H1 (cell line): ENCODE measurements at places on chromosomes 6 and 20. TPM values are rescaled to one million over a fixed set of nuclear protein-coding genes. Genes with fewer than 3 reads are reported as not detected.

The POU5F1 gene
- 2,526 and 2,533 TPM in 2 replicates for total RNA-seq

DNA sequence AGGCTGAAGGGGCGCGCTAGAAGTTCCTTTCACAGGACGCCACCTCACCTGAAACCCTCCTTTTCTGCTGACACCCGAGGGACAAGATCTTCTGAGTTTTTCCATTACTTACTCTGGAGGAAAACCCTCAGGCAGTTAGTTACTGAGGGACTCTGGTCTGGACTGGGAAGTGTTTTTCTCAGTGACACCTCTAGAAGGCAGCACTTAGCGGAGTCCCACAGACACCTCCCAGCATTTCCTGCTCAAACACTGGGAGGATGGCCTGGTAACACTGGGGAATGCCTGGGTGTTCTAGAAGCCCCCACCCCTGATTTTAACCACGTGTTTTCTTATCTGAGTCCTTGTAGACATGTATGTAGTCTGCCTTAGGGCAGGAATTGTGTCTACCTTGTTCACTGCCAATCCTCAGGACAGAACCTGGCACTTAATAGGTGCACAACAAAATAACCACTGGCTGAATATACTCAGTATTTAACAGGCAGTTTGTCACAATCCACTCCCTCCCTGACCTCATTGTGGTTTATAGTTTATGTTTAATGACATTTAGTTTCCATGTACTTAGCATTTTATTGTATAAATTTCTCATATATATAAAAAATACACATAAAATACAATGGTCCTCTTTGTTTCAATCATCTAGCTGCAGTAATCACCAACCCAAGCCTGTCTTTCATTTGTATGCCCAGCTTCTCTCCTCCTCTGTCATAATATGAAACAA lies 4.8 kb downstream of the GSTA3 start:
- peak; percentile 62 for DNase-seq

The TENT5A gene
- 2.9 and 3.1 TPM in 2 replicates for total RNA-seq

DNA sequence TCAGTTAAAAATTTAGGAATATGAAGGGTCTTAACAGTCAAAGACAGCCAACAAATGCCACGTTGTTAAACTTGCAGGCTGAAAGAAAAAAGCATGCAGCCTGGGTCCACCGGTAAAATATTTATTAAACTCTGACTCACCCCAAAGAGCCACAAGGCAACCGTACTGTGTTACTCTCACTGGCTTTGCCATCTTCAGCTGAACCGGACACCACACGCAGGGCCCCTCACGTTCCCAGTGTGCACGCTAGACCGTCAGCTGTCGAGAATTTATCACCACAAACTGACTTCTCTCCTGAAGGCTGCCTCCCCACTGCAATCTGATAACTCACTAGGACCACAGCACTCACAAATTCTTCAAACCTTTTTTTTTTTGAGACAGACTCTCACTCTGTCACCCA lies 30.7 kb downstream of the HUS1B start:
- DNase-seq: no peak

- DNase-seq: no peak
These were observed 42.1 kb downstream of the PHACTR3 start for GRCh38 chr20:59646487-59646886.

- DNase-seq: no peak
These were observed 68.3 kb upstream of the FRMD1 start for GRCh38 chr6:168147205-168147738.

The ANKRD6 gene
- 11.0 and 12.8 TPM in 2 replicates for total RNA-seq

DNA sequence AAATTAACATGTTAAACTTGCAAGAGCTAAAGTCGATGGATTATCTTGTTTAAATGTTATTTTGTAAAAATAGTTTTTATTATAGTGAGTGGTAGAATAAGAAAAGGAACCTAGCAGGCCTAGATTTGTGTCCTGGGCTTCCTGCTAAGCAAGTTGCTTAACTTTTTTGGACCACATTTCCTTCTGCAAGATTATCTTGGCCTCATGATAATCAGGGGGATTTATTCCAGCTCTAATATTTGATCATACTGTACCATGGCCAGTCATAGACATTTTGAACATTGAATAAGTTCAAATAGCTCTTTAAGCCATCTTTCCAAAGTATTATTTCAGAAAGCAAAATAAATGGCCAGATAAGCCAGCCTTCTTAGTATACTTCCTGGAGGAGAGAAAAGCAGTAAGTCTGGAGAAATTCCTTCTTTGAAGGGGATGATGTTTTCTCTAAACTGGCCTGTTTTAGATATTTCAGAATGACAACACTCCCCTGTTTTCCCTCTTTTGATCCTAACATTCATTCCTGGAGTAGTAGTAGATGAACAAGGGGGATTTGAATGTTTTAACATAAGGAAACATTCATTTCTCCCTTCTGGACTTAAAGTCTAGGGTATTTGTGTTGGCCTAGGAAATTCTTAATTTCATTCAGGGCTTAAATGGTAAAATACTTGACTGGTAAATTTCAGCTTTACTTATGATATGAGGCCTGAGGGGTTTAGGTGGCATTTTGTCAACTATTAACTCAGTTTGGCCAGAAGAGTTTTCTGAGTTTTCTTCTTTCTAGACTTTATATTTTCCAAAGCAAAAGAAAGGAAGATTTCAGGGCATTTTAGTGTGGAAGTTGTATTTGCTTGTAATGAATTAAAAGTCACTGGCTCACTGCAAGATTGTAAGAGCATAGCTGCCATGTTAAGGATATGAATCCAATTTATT lies 108.8 kb upstream of the SCGN start:
- no peak for DNase-seq

DNA sequence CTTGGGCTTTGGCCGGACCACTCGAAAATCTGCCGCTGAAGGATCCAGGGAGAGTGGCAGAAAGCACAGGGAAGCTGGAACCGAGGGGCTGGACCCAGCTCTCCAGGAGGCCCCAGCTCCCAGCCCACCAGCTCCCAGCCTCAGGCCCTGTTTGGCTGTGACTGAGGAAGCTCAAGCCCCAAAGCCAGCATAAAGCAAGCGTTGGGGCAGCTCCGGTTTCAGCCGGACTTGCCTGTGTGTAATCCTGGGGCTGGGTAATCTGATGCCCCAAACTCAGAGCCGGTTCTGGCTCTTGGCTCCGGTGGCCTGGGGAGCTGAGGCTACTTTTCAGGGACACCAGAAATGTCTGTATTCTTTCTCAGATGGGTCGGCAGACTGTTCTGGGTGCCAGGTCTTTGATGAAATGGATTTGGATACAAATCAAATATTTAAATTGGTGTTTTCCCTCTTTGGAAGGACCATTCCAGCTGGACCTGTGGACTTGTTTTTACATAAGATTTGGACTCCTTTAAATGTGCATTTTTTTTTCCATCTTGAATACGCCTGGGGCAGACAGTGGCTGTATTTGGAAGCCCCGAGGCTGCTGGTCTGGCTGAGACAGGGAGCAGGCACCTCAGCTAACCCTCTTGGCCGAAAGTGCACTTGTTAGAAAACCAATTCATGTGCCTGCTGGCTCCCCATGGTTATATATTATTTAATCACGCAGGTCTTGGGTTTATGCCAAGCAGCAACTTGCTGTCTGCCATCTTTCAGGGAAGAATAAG lies 29.7 kb downstream of the RPP40 start:
- DNase-seq: peak; percentile 66

DNA sequence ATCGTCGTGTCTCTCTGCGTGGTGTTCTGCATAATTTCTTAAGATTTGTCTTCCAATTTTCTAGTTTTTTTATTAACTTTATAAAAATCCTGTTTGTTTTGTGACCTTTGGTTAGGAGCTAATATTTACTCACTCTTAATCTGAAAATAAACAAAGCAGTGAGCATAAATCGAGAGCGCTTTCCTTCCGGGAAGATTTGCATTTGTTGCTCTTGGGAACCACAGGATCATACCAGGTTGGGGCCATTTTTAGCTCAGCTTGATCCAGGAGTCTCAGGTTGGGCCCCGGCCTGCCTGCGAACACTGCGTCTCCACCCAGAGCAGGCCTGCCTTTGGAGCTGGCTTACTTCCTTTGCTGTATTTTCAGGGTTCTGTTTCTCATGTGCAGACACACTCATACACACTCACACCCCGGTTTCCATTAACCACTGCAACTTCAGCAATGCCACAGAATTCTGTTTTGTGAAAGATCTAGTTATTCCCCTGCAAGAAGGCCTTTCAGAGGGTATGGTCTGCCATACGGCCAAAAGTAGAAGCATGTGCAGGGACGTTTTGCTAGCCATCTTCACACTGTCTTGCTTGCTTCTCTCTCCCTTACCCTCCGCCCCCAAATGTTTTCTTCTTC lies 17.3 kb downstream of the BPHL start:
- DNase-seq: no peak

GRCh38 chr20:34271956-34272355 lies 30.7 kb downstream of the ASIP start:
- no peak for DNase-seq

The APOBEC2 gene
- not detected in 2 replicates for total RNA-seq

- no peak for DNase-seq
These were observed 17.1 kb downstream of the RPRD1B start for GRCh38 chr20:38050686-38051085.

DNA sequence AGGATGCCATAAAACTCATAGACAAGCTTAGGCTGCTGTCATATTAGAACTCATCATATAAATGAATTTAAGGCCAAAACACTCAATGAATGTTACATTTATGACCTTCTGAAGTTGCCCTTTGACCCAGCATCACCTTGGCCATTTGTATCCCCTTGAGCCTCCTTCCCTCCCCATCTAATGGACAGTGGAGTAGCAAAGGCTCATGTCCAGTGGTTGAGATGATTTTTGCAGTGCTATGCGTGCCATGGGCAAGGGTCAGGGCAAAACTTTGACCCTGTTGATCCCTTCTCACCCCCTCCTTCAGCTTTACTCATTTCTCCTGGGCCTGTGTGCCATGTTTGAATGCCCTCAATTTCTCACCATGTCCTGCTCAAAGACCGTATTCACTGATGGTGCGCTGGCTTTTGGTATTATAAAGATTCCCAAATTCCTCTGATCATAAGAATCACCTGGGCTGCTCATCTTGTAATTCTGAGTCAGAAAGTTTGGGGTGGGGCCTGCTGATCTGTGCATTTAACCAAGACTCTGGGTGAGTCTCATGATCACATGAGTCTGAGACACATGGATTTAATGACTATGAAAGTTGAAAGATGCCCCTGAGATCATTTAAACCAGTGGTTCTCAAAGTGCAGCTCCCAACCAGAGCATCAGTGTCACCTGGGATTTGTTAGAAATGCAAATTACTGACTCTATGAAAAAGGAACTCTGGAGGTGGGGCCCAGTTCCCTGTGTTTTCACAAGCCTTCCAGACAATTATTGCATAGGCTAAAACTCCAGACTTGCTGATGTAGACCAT lies 57.5 kb upstream of the IL20RA start:
- no peak for DNase-seq

GRCh38 chr6:148565930-148566663 lies 180.7 kb upstream of the UST start:
- no peak for DNase-seq

GRCh38 chr20:56595746-56596475 lies 33.2 kb upstream of the TFAP2C start:
- DNase-seq: no peak

DNA sequence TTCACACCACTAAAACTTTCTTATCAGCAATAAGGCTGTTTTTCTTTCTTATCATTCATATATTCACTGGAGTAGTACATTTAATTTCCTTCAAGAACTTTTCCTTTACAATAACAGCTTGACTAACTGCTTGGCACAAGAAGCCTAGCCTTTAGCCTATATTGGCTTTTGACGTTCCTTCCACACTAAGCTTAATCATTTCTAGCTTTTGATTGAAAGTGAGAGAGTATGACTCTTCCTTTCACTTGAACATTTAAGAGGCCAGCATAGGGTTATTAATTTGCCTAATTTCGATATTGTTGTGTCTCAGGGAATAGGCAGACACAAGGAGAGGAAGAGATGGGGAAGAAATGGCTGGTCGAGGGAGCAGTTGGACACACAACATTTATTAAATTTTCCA lies 23.6 kb downstream of the THEMIS start:
- DNase-seq: no peak

DNA sequence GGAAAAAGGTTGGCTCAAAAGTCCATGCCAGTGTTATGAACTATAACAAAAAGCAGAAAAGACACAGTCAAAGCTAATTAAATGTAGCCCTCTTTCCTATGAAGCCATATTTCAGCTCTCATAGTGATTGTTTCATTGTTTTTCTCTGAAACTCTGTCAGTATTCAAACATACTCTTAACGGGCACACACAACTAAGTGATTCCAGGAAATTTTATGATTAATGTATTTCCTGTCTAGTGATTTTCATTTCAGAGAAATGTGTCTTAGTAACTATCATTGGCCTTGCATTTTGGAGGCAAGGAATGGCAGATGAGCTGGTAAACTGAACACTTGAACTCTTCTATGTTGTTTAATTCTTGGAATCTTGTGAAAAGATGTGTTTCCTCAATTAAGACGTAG lies 68.0 kb downstream of the CLVS2 start:
- no peak for DNase-seq
